ENCODE measurements at places on chromosomes 2 and 18.

- DNase-seq = no peak
Measured at GRCh38 chr2:173048897-173049661, 26.6 kb upstream of the MAP3K20 start.

DNA sequence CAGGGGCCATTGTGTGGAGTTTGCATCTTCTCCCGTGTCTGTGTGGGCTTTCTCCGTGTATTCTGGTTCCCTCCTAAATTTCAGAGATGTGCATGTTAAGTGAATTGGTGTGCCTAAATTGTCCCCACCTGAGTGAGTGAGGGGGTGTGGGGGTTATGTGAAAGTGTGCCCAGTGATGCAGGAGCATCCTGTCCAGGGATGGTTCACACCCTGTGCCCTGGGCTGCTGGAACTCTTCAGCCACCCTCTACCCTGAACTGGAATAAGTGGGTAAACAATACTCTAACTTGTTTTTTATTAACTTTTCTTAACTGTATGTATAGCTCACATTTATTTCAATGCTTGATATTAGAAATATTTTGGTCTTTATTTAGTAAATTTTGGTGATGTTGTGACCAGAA is 56.0 kb downstream of the UBE2E3 start:
- no peak for DNase-seq

- no peak for DNase-seq
Measured at GRCh38 chr2:117108741-117109267, 705.7 kb upstream of the DDX18 start.

DNA sequence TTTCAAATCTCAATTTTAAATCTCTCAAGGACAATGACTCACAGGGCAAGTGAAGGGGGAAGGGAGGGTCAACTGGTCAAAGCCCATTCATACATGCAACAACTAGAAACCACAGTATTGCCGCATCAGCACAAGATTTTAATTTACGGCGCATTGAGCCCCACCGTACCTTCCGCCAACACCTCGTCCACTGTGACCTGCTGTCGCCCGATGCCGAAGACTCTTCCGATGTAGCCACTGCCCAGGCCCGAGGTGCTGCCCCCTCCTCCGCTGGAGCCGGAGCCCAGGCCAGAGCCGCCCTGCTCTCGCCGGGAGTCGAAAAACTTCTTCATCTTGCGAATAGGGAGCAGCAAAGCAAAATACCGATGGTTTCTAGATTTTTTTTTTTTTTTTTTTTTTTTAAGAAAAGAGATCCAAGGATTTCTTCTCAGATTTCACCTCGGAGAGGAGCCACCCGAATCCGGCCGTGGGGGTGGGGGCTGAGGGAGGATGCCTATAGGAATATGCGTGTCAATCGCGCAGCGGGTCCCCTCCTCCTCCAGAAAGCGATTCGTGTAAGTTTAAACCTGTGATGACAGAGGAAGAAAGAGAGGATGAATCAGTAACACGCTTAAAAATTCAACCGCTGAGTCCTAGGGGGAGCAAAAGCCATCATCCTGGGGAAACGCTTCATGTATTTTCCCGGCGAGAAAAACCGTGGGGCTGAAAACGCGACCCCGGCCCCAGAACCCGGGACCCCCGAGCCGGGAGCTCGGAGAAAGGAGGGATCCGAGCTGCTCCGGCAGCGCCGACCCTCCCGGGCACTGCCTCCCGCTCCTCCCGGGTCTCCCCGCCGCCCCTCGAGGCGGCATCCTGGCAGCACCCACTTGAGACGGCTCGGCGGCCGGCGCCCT is 584 bp downstream of the AAK1 start:
- DNase-seq = no peak
